ENCODE measurements at places on chromosomes 1 and 21. TPM values are rescaled to one million over a fixed set of nuclear protein-coding genes. Genes with fewer than 3 reads are reported as not detected.

GRCh38 chr1:207026104-207026534 lies 6.4 kb downstream of the C1orf116 start:
- DNase-seq, result no peak

DNA sequence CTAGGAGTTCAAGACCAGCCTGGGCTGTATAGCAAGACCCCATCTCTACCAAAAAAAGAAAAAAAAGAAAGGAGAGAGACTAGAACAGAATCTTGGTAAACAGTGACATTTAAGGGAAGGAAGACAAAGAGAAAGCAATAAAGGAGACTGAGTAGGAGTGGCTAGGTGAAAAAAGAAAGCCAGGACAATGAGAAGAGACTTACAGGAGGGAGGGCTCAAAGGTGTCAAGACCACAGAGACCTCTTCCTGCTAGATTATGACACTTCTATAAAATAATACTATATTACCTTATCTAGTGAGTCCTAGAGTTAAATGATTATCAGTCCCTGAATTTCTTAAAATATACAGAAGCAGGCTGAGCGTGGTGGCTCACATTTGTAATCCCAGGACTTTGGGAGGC lies 10.1 kb upstream of the EPRS1 start:
- DNase-seq, result peak; percentile 57

DNA sequence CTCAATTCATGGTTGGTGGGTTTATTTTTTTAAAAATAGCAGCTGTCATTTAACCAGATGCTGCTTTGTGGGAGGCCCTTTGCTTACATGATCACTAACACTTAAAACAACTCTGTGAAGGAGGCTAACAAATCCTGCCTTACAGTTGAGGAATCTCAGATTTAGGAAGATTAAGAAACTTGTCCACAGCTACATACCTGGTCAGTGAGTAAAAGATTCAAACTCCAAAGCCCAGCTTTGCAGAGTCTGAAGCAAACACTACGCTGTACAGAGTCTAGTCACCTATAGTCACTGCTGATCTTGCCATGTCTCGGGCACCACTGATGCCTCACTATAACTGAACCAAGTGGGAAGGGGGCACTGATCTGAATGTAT lies 535.4 kb downstream of the SMYD3 start:
- DNase-seq, result no peak

The CD160 gene
- 435 TPM for polyA plus RNA-seq

The NOTCH2NLA gene
- polyA plus RNA-seq, result 18.9 TPM

DNA sequence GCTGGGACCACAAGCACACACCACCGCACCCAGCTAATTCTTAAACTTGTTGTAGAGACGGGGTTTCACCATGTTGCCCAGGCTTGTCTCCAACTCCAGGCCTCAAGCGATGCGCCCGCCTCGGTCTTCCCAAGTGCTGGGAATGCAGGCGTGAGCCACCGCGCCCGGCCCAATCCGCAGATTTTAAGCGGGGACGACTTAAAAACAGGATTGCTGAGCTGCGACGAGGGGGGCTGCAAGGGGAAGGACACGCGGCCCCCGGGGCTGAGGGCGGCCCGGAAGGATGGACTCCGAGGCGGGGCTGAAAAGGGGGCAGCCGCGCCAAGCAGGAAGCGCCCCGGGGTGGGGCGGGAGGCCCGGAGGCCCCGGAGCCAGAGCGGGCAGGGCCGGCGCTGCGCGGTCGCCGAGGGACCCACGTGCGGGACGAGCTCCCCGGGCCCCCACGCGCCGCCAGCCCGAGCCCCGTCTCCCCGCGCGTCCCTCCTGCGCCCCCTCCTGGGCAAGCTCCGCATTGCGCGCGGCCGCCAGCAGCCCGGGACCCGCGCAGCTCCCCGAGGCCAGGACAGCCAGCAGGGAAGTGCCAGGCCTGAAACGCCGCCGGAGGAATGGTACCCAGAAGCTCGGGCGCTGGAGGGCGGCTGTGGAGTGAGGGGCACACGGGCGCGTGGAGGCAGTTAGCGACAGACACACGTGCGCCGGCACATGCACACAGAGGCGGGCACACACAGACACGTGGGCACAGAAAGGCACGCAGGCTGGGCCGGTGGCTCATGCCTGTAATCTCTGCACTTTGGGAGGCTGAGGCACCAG lies 5.5 kb upstream of the PRKCZ start:
- DNase-seq, result peak; percentile 79

DNA sequence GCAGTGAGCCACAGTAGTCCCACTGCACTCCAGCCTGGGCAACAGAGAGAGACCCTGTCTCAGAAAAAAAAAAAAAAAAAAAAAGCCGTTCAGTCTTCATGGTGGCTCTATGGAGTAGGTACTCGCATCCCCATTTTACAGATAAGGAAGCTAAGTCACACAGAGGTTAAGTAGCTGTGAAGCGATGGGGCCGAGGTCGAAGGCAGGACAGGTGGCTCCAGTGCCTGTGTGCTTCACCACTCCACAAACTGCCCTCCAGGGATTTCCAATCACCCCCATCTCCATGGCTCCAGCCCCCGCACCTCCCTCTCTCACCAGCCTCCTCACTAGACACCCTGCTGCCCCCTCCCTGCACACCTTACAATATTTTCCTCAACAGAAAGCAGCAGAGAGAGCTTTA lies 61.9 kb downstream of the SYF2 start:
- no peak for DNase-seq

DNA sequence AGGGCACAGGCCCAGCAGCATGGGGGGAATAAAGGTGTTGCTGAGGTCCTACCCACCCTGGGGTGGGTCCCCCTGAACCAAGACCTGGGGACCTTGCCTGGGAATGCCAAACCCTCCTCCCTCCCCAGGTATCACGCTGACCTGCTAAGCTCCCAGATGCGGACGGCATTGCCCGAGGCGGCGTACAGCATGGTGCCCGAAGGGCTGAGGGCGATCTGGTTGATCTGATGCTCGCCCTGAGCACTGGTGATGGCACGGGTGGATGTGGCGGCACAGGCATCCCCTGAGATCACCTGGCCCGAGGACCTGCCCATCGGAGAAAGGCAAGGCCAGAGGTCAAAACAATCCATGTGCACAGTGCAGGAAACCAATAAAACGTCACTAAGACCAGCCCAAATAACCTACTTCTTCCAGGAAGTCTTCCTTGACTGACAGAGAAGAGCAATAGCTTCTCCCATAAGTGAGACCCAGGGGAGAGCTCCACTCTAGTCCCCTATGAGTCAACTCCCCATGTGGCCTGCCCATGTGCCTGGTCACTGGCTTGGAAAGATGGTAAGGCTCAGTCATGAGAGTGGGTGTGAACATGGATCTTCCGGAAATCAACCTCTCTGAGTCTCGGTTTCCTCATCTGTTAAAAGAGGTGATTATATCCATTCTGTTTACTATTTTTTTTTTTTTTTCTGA lies 46.3 kb downstream of the KIF21B start:
- no peak for DNase-seq

DNA sequence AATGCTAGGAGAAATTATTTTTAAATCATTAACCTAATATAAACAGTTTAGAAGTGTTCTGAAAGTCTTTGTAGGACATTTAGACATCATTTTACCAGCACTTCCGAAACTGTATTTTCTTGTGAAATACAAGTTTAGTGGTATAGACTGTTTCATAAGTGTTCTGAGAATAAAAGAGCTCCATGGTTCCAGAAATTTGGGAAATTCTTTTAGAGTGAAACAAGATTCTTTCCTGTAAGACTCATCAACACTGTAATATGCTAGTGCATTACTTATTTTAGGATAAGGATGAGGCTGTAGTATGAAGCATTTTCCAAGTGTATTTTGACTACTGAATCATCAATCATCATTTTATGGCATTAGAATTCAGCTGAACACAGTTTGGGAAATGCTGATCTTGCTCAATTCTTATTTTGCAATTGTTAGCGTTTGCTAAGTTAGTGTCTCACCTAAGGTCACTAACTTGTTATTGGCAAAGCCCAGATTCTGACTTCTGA lies 73.4 kb downstream of the CEP350 start:
- no peak for DNase-seq
